Kidney tubule cell (primary cell): ENCODE measurements at places on chromosomes 5 and 9.

GRCh38 chr9:129326061-129327005 lies 148.3 kb upstream of the IER5L start:
- DNase-seq: no peak

DNA sequence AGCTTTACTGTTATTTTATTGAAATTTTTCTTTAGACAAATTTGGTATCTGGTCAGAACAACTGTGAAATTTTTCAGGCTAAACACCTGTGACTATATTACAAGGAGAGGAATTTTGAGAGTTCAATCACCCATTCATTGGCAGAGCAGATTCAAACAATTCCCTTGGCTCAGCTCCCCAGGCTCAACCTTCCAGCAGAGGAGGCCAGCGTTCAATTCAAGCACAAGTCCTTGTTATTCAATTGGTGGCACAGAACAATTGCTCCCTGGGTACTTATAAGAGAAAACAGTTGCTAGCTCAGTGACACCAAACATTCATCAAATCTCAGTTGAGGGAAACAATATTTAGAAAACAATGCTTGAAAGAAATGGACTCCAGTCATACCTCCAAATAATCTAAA lies 83.3 kb downstream of the SUSD1 start:
- DNase-seq: no peak

GRCh38 chr9:14180093-14180959 lies 133.6 kb downstream of the NFIB start:
- DNase-seq: no peak

DNA sequence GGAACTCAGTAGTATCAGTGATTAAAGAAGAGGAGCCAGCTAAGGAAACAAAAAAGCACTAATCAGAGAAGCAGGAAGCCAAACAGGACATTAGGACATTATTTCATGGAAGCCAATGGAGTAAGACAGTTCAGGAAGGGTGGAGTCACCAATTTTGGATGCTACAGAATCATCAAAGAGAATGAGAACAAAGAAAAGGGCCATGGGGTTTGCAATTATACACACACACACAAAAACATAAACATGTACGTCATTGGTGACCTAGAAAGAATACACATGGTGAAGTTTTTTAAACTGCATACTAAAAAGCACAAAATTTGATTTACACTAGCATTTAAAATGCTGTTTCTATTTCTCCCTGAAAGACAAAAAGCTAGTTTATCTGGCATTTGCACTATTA lies 96.8 kb upstream of the MRPS30 start:
- DNase-seq: no peak

DNA sequence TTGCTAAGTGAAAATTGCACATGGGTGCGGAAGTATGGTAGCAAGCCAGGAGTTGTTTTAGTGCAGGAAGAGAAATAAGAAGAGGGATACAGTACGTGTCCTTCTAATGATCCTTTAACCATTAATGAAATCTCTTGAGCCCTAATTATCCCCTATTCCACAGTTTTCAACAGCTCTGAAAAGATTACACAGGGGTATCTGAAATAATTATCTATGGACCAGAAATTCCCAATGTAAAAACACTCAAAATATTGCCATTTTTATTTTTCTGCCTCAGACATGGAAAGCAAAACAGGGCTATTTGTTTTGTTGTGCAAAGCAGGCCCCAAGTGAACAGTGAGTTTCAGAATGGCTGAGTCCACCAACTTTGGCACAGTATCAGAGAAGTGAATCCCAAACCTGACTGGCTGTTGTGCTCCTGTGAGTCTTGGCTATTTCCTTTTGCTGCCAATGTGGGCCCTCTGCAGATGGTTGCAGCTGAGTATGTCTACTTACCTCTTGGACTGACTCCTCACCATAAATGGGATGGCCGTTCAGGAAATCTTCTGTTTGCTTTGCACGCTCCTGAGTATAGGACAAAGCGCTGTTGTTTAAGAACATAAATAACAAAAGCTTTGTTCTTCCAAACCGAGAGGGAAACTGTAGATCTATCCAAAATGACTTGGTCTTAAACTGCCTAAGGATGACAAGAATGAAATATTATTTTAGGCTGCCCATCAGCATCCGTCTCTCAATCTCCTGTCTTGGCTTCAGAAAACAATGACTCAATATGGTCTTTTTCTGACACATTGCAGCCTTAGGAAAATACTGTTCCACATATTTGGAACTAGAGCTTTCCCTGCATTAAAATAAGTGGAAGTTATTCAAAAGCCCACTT lies 204.1 kb downstream of the DEPDC1B start:
- no peak for DNase-seq

DNA sequence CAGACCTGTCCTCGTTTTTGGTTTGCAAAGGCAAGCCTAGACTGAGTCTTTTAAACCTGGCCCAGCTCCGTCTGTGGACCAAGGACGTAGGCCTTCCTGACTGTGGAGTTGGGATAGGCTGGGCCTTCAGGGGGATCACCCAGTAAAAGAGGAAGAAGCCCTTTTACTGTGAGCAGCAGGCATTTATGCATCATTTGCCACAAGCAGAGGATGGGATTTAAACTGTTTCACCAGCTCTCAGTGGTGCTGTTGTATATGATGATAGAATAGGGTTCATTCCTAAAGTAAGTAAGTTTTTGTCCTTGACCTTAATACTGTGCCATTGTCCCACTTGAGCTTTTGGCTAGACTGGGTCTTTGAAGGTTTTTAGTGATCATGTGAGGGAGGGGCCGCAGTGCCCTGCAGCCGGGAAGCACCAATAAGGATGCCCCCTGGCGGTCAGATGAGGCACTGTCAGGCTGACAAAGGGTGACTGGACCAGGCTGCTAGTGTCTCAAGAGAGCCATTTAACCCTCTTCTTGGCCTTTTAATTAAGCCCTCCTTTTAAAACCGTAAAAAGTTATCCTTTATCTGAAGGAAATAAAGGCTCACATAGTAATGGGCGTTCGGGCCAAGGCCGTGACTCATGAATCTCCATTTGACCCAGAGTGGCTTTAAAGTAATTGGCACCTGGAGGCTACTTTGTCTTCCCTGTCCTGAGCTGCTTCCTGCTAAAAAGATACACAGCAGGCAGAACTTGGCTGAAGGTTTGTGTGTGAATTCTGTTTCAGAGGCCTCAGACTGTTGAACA lies 74.0 kb downstream of the UBAP1 start:
- DNase-seq: peak; percentile 69

GRCh38 chr9:84583866-84584265 lies 85.7 kb upstream of the NTRK2 start:
- peak; percentile 42 for DNase-seq

GRCh38 chr9:87107072-87107471 lies 159.8 kb upstream of the GAS1 start:
- peak; percentile 98 for DNase-seq

GRCh38 chr5:157603333-157604190 lies 28.0 kb upstream of the ADAM19 start:
- DNase-seq: peak; percentile 87

DNA sequence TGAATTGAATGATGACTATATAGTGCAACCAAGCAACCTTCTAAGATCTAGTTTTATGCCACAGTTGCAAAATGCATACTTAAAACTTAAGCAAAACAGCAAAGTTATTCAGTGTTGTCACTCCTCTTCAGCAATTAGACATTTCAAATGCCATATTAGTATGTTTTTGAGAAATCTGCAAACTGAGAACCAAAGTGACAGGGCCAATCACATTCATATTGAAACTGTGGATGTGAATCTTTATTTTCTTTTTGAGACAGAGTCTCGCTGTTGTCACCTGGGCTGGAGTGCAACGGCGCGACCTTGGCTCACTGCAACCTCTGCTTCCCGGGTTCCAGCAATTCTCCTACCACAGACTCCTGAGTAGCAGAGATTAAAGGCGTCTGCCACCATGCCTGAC lies 249.2 kb upstream of the EFNA5 start:
- no peak for DNase-seq

DNA sequence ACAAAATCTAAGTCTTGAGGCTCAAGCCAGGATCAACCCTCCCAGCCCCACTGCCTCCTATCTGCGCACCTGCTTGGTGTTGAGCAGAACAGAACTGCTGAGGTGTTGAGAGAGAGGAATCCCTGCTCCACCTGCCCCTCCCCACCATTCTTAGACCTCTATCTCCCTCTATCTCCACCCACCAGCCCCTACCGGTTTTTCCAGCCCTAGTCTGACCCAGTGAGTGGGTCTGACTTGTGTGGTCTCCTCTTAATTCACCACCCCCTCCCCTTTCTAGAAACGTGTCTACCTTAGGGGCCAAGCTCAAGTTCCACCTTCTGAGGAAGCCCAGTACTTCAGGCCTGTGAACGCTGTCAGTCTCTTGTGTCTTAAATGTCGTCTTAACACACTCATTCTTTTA lies 93.7 kb downstream of the ARHGAP26 start:
- DNase-seq: no peak

- peak; percentile 62 for DNase-seq
Measured at GRCh38 chr5:10863763-10864383, 102.8 kb upstream of the DAP start.

DNA sequence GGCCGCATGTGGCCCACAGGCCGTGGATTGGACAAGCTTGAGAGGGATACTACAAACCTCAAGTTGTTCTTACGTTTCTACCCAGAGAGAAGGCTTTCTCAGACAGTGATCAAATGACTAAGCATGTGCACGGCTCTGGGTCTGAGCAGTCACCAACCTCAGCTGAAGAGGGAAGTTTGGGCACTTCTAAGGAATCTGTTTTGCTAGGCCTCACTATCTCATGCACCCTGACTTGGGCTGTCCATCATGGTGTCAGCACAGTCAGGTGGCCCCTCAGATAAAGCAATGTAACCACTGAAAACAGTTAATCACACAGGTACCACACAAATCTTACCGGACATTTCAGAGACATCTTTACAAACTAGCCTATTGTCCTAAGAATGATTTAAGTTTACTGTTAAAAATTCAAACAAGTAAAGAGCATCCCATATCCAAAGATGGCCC lies 24.6 kb downstream of the CSF2 start:
- peak; percentile 80 for DNase-seq

- DNase-seq: no peak
Measured at GRCh38 chr5:8098081-8098480, 229.1 kb downstream of the MTRR start.

- DNase-seq: no peak
Measured at GRCh38 chr9:10112070-10112469, 500.7 kb downstream of the PTPRD start.

DNA sequence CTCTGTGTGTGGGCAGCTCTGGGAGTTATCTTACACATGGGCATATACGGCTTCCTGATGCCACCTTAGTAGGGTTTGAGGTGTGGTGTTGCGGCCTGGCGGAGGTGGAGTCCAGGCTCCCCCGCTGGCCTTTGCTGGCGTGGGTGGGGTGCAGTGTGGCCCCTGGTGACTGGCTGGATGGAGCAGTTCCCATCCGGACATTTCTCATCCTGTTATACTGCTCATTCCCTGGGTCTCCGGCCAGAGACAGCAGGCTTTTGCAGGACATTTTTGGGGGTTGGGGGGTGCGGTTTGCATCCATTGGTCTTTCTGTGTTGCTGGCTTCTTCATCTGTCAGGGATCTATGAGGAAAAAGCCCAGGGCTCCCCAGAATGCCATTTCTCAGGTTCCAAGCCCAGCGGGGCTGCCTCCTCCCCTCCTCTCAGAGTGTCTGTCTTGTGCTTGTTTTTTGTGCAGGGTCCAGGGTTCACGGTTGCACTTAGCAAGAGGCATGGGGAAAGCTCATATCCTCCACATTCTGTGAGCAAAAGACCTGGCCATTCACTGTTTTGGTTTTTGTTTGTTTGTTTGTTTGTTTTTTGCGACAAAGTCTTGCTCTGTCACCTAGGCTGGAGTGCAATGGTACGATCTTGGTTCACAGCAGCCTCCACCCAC lies 22.3 kb downstream of the NDUFS6 start:
- DNase-seq: no peak

DNA sequence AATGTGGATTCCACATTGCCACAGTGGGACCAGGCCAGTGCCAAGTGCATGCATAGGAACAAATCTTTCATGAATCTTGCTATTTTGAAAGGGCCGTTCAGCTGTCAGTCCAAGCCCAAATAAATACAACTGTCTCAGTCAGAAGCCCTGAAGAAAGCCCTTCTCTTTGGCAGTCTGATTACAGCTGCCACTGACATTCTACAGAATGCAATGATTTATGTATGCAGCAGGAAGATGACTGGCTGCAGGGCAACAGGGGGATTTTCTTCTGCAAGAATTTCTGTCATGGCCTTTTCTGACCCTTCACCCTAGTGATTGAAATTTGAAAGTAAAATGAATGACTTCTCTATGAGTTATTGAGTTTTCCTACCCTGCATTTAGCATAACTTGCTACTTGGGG lies 86.7 kb upstream of the FER start:
- DNase-seq: no peak

DNA sequence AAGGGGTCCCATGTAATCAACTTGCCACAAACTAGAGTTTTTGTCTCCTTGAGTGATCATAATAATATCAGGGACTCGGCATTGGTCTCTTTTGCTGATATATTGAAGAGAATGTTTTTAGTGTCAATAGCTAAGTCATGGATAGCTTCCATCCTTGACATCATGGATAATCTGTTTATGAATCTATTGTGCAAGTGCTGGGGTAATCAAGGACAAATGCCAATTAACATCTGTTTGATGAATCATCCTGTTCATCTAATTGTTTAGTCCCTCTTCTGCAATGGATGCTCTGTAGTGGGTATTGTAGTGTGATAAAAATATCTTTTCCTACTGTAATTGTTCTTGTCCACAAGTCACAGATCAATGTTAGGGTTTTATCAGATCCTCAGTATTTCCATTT lies 607.5 kb upstream of the SEMA6A start:
- DNase-seq: no peak

DNA sequence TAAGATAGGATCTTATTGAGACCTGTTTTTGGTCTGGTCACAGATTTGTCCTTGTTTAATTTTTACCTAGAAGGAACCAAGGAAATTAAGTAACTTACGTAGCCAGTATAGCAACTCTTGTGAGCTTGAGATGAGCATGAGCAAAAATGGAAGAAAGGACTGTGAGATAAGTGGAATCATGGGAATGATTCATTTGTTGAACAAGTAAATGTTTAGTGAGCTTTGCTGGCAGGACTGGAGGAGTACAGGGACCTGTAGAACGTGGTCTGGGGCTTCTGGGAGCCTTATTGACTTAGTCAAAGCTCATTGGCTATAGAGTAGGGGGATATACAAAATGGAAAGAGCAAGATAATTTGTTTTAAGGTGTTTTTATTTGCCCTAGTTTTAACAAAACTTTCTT lies 3.0 kb downstream of the RAD23B start:
- peak; percentile 82 for DNase-seq

GRCh38 chr5:131338051-131338453 lies 74.2 kb downstream of the CDC42SE2 start:
- DNase-seq: no peak

DNA sequence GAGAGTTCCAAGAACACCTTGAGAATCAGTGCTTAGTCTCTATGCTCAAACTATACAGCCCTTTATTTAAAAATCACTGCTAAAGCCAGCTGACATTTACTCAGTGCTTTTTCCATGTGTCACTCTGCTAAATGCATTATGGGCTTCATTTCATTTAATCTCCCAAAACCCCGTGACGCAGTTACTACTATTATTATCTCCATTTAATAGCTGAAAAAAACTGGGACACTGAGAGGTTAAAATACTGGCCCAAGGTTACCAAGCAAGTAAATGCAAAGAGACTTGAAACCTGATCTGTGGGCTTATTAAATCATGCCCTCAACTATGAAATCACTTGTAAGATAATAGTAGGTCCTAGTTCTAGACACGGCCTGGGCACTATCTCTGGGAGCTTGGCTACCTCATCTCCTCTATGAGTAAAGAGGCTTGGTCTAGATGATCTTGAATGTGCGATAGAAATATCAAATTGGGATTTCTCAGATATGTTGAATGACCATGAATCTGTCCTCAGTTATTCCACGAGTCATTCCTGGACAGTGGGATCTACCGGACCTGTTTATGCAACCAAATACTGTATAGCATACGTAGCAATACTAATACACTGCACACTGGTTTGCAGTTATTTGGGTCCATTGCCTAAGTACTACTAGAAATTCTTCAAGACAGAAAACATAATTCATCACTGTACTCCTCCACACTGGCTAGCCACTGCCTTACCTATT lies 32.3 kb downstream of the MARCHF11 start:
- no peak for DNase-seq
